ENCODE measurements at places on chromosomes 7 and 10. TPM values are rescaled to one million over a fixed set of nuclear protein-coding genes. Genes with fewer than 3 reads are reported as not detected.
A peak's percentile ranks its signal among the peaks of the same experiment; 100 is the strongest.

The NKX2-3 gene
- 0.15 TPM for total RNA-seq

The EEPD1 gene
- total RNA-seq, result 48.0 TPM

The SFTPA2 gene
- total RNA-seq, result 2.8 TPM

The SPDYE16 gene
- total RNA-seq, result not detected

The MSMB gene
- total RNA-seq, result not detected

The PIP gene
- total RNA-seq, result not detected

The TFEC gene
- not detected for total RNA-seq

The CLRN3 gene
- not detected for total RNA-seq

The PRSS37 gene
- total RNA-seq, result not detected

The CRPPA gene
- total RNA-seq, result 2.4 TPM

The CYP3A4 gene
- 0.15 TPM for total RNA-seq

The PRPS1L1 gene
- not detected for total RNA-seq

The ABLIM1 gene
- total RNA-seq, result 274 TPM

DNA sequence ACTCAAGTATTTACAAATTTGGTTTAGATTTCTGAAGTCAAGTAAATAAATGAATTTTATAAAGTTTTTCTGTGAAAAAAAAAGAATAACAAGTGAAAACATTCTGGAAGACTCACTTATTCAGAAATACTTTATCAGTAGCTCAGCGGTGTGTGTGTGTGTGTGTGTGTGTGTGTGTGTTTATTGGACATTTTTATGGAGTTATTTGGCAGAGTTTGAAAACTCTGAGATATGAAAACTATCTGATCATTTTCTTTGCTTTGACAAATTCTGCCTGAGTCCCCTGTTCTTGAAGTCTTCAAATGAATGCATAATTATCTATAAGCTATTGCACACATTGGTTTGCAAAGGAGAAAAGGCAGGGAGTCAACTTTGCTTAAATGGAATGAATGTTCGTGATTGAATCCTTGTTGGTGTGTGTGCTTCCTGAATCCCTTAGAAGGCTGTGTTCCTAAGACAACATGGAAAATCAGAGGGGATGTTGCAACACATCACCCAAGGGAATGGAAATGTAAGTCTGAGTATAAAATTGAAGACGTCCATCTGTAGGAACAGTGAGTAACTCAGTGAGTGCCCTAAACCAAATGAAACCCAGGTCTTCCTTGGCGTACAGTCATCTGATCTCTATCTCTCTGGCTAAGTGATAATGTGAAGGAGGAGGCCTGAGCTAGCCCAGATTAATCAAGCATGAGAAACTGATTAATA is 160.9 kb downstream of the REEP3 start:
- no peak for DNase-seq

DNA sequence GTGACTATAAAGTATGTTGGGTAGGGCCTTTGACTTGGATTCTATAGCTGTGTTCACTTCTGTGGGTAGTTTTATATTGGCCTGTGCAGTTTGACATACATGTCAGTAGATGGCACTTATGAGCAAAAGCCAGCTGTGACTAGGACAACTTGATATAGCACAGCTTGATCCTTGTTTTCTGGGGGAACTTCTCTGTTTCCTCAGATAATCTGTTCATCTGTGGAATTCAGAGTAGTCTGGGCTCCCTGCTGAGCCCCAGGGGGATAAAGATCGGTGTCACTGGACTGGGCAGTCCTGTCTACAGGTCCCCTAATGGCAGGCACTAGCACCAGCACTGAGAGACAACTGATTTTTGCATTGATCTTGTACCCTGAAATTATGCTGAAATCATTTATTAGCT is 25.4 kb downstream of the CYP2C9 start:
- peak; percentile 27 for DNase-seq

DNA sequence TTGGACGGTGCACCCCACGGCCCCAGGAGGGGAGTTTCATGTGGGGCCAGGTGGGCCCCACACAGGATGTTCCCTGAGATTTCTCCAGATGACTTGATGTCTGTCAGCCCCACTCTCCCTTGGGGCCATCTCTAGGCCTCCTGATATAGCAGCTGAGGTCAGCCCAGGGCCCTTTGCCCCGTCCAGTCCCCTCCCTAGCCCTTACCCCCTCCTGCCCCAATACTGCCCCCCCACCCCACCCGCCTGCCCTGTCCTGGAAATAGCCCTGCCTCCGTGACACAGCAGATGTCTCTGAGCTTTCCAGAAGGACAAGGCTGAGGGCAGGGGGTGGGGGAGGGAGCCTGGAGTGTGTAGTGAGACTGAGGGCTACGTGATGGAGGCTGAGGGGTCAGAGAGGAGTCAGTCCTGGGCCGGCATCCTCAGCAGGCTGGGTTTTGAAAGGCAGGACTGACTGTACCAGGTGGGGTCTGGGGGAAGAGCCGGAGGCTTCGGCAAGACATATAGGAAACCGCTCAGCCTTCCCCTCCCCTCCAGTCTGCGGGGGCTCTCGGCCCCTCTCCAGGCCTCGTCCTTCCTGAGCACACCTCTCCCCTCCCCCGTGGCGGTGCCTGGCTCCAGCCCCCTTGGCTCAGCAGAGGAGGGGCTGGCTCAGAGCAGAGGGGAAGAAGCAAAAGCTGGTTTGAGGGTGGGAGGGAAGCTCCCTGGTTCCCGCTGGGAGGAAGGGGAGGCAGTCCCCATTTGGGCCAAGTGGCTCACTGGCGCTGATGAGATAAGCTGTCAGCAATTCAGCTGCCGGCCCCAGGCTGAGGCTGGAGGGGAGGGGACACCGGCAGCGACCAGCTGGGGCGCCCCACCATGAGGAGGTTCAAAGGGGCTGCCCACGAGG is 2.0 kb downstream of the FLNC start:
- no peak for DNase-seq

- no peak for DNase-seq
These were observed 86.2 kb upstream of the ABCB5 start for GRCh38 chr7:20529260-20529659.

- no peak for DNase-seq
These were observed 4.2 kb downstream of the KIFBP start for GRCh38 chr10:68992636-68993440.

DNA sequence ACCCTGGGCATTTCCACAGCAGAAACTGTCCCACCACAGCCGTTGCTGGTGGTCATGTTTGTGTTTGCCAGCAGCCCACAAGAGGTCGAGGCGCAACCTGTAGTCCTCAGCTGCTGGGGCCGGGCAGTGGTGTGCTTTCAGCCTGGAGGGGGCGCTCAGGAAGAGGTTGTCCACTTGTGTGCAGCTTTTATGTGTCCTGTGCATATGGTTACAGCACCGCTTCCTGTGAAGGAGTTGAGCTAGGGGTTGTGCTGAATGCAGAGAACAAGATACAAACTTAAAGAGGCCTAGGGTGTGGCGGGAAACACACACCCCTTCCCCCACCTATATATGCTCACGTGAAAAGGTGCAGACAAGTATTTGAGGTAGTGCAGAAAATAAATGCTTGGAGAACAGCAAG is 29.5 kb upstream of the PFKFB3 start:
- DNase-seq, result no peak

GRCh38 chr10:73167458-73167782 is 388 bp downstream of the ECD start:
- DNase-seq, result no peak

DNA sequence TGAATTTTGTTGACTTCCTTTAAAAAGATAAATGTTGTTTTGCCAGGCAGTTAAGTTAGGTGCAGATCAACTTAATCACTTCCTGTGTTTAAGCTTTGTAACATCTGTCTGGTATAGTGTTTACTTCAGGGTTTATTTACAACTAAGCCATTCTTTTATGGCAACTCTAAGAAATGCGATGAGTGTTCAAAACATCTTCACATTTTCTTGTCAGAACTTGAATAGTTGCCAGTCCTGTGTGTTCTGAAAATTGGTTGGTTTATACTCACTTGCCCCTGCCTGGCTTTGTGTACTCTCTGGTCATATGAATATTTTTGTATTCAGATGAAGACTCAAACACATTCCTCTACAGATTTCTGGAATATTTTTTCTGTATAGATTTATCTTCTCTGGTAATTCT is 327.2 kb downstream of the MDFIC start:
- no peak for DNase-seq

- DNase-seq, result no peak
These were observed 215.5 kb downstream of the THSD7A start for GRCh38 chr7:11616466-11616865.

DNA sequence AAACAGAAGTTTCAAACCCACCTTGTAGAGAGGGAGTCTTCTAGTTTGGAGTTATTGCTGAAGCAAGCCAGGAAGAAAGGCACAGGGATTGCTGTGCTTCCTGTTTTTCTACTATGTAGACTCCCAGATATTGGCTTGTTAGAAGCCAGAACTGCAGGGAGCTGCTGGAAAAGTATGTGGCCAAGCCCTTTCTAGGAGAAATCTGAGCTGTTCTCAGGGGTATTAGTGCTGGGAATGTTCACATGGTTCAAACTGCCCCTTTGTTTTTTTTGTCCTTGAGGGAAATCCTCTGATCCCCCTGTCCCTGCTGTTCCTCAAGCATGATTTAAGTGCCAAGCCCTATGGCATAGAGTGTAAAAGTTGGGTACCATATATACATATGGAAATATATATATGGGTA is 184.0 kb downstream of the CCDC7 start:
- no peak for DNase-seq

- no peak for DNase-seq
These were observed 691.7 kb downstream of the GRID1 start for GRCh38 chr10:85674851-85675250.

GRCh38 chr7:122454776-122455507 is 150.4 kb upstream of the FEZF1 start:
- DNase-seq, result no peak

DNA sequence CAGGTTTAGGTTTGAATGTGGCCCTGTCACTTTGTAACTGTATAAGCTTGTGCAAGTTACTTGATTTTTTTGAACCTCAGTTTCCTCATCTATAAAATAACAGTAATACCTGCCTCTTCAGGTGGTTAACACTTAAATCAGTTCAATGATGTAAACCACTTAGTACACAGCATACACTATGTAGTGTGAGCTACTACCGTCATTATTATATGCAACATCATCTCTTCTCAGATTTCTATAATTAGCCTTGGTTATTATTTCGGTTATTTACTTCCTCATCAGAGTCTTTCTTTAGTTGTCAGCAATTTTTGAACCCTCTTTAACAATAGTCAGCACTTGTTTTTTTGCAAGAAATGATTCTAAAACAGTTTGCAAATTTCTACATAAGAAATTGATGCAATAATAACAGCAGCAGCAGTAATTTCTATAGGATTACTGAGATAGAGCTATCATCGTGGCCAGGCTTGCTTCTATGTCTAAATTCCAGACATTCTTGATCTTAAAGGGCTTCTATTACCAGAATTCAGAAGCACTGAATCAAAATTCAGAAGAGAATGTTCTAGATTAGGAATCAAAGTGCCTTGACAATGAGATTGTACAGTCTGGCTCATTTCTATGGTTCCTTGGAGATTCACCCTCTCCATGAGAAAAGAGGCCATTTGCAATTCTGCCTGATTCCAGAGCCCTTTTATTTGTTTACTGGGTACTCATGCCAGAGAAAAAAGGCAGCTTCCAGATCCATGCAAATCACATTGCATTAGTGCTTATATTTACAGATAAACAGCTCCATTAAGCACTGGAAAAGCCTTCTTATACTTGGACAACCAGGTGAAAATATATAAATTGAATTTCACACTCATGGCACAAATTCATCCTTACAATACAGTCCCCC is 25.0 kb upstream of the WDR11 start:
- no peak for DNase-seq

GRCh38 chr7:157041004-157041403 is 30.5 kb upstream of the MNX1 start:
- no peak for DNase-seq

DNA sequence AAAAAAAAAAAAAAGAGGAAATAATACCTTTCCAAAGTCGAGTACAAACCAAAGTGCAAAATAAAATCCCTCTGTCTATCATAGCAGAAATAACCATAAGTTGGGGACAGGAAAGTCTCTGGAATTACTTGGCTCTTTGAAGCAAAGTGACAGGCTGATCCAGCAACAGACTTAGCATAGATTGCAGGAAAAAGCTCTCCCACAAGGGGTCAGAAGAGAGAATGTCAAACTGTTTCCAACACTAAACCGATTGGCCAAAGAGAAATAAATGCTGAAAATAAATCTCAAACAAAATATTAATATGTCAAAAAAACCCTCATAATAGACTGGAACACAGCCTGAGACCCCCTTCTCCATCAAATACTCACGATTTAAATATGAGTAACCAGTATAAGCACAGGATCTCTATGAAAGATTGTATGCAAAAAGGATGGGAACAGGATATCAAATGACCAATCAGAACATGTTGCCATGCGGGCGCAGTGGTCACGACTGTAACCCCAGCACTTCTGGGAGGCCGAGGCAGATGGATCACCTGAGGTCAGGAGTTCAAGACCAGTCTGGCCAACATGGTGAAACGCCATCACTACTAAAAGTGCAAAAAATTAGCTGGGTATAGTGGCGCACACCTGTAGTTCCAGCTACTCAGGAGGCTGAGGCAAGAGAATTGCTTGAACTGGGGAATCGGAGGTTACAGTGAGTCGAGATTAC is 1000.7 kb upstream of the LRRN3 start:
- DNase-seq, result peak; percentile 17

DNA sequence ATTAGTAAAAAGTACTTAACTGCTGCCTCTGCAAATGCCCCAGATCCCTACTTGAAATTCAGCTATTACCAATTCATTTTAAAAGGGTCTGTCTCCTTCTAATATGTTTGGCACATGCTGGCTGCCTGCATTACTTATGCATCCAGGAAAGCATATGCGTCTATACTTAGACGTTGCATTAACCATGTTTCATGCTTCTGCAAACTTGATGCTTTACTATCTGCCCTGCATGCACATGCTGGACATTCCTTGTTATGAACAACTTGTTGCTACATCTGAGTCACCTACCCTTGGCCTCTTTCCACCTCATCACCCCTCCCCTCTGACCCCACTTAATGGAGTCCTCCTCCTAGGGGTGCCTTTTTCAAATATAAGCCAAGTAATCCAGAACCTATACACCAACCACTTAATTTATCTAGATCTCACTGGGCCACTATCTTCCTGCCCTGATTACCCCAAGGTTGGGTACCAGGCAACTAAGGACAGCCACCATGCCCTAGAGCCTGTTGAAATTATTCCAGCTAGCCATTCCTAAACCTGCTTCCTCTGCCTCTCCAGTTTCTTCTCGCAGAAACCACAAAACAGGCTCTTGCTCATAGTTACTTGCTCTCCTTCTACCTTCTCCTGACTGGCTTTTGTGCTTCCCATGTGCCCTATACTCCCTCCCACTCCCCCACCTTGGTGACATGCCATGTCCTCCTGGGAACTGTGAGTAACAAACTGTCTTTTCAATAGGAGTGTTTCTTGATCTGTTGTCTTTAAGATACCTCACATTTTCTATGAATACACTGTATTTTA is 1187.9 kb downstream of the REEP3 start:
- DNase-seq, result no peak

GRCh38 chr10:97796651-97797050 is 24.9 kb upstream of the SFRP5 start:
- DNase-seq, result no peak

DNA sequence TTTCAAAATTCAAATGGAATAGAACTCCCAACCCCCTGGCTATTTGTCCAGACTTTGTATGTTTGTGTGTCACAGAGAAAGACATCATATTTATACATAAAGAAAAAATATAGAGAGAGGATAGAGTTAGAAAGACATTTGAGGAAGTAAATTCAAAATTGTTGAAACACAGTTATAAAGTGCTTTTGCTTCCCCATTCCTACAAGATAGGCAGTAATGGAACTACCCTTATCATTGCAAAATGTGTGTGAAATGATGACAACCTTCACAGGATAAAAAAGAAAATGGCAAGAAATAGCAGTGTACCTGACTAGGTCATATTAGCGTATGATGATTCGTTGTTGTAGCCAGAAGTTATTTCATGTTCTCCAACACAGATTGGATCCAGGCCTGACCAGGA is 63.1 kb downstream of the FZD1 start:
- DNase-seq, result no peak

GRCh38 chr7:23469150-23469960 is 936 bp downstream of the IGF2BP3 start:
- DNase-seq, result no peak
